Kidney (tissue), 22 donors: ENCODE measurements at places on chromosomes 3 and 15. TPM values are rescaled to one million over a fixed set of nuclear protein-coding genes. Genes with fewer than 3 reads are reported as not detected.

Gene ZMYND10
- 10.0 TPM for polyA plus RNA-seq

Gene SOX14
- polyA plus RNA-seq: not detected

Gene NR1I2
- polyA plus RNA-seq: 0.41 TPM

Gene EFHB
- 3.5 TPM for polyA plus RNA-seq

Gene TRIM42
- polyA plus RNA-seq: not detected

DNA sequence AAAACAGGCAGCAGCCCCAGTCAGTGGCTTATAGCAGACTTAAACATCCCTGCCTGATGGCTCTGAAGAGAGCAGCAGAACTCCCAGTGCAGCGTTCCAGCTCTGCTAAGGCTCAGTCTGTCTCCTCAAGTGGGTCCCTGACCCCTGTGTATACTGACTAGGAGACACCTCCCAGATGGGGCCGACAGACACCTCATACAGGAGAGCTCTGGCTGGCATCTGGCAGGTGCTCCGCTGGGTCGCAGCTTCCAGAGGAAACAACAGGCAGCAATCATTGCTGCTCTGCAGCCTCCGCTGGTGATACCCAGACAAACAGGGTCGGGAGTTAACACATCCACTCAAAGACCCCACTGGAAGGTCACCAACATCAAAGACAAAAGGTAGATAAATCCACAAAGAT, 93.5 kb downstream of the RFX7 start:
- no peak for DNase-seq

DNA sequence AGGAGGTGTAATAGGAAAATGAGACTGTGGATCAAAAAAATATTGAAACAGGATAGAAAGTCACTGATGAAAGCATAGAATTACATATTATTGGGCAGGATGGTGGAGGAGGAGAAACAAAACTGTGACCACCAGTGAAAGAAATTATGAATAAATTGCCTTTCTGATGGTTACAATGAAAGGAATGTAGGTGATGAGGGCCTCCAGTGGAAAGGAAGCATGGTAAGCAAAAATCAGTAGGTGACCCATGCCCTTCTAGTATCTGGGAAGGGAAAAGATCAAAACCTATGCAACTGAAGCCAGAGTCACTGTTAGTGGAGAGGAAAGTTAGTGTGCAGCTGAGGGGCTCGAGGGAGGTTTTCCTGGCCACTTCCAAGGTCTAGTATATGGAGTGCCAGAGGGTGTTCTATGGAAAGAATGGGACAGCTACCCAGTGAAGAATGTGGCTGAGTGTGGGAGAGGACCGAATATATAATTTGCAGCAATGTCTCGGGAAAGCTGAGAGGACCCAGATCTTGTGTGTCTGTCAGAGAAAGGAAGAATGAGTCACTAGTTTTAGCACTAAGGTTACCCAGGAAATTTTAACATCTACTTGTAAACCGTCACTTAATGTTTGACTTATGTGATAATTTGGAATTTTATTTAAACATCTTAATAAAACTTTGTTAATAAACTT, 146.2 kb downstream of the NFKBIZ start:
- no peak for DNase-seq

GRCh38 chr3:71103430-71103921, 480.1 kb downstream of the FOXP1 start:
- DNase-seq: peak; percentile 31

GRCh38 chr3:14371573-14372474, 30.6 kb upstream of the SLC6A6 start:
- no peak for DNase-seq

- no peak for DNase-seq
Measured at GRCh38 chr3:8421711-8422110, 79.9 kb upstream of the LMCD1 start.

GRCh38 chr3:90062631-90063200, 955.3 kb downstream of the EPHA3 start:
- no peak for DNase-seq

DNA sequence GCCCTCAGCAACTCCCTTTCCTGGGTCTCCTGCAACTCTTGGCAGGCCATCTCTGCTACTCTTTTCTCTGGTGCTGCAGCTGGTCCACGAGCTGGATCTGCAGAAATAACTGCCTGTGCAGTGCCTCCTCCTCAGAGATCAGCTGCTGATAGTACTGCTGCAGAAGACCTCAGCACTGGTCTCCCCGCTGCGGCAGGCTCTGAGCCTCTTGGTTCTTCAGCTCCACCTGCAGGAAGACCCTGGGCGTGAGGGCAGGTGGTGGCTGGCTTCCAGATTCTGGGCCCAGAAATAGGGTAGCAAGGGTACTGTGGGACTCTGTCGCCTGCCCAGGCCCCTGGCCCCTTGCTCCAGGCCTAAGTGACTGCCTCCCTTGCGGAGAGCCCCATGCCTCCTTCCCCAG, 79.7 kb upstream of the C2CD4B start:
- no peak for DNase-seq

GRCh38 chr3:22474706-22475445, 723.9 kb upstream of the ZNF385D start:
- no peak for DNase-seq

DNA sequence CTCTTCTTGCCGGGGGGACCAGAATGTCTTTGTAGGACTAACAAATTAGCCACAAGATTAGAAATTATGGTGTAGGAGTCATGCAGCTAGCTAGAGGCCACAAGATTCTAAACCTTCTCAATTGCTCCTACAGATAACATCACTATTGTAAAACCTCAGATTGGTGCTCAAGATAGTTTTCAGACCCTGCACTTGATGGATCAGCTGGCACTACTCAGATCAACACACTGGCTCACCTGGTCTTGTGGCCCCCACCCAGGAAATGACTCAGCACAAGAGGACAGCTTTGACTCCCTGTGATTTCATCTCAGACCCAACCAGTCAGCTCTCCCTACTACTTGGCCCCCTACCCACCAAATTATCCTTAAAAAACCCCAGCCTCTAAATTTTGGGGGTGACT, 124.1 kb upstream of the RASGRP1 start:
- DNase-seq: no peak

- DNase-seq: no peak
Measured at GRCh38 chr3:154062513-154062912, 58.7 kb upstream of the ARHGEF26 start.

DNA sequence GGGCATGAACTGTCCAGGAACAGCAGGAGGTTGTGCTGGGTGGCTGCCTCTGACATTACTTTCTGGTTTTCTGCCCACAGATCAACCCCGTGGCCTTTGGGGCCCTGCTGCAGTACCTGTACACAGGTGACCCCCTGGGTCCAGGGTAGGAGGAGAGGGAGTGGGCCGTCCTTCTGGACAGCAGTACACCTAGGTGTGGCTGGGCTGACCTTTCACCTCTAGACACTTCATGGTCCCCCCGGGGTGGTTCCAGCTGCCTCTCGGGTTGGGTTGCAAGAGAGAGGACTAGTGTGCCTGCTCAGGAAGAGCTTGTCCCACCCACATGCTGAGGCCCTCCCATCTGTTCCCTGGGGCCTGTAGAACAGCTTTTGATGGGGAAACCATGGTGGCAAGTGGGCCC, 3.7 kb downstream of the ABTB1 start:
- peak; percentile 38 for DNase-seq
